ENCODE measurements at places on chromosomes 12 and 14.

DNA sequence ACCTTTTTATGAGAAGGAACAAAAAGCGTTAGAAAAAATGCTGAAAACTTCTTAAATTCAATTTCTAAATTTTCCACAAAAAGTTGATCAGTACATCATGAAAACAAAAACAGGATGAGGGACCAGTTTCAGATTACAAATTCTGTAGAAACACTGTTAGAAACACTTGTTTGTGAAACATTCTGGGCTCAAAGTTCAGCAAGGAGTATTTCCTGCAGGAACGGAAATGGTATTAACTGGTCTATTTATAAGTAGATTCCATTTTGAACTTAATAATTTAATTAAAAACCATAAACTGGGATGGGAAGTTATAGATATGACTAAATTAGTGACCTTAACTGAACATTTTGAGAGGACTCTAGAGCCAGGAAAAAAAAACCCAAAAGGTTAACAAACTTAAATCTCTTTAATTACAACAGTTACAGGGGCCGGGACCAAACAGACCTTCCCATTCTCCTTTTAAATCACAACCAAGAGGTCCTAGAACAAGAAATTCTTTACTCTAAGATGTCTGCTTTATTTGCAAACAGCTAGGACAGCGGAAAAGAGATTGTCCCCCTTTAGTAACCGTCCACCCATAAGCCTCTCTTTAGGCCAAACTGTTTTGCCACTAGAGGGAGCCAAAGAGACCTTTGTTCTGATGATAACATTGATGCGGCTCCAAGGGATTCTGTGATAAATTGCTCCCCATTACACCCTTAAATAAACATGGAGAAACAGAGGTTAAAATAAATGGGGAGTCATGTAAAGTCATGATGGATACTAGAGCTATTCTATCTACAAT lies 69.0 kb upstream of the RERGL start:
- ATAC-seq: no peak

DNA sequence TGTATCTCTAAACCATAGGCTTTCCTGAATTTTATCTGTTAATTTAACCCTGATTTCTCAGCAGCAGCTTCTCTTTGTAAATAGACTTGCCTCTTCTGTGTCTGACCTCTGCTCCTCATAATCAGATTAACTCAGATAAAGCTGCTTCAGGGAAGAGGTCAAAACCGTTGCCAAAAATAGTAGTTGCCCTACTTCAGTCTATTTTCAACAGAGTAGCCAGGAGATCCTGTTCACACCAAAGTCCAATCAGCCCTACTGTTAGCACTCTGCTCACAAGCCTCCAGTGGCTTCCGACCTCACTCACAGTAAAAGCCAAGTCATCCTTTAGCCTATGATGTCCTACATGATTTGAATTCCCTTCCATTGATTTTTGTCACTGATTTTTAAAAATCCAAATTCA lies 258.4 kb downstream of the PPFIA2 start:
- no peak for ATAC-seq

GRCh38 chr12:63013302-63013701 lies 78.4 kb upstream of the PPM1H start:
- ATAC-seq: no peak

- ATAC-seq: no peak
These were observed 782.9 kb downstream of the BCL11B start for GRCh38 chr14:98489115-98489514.

DNA sequence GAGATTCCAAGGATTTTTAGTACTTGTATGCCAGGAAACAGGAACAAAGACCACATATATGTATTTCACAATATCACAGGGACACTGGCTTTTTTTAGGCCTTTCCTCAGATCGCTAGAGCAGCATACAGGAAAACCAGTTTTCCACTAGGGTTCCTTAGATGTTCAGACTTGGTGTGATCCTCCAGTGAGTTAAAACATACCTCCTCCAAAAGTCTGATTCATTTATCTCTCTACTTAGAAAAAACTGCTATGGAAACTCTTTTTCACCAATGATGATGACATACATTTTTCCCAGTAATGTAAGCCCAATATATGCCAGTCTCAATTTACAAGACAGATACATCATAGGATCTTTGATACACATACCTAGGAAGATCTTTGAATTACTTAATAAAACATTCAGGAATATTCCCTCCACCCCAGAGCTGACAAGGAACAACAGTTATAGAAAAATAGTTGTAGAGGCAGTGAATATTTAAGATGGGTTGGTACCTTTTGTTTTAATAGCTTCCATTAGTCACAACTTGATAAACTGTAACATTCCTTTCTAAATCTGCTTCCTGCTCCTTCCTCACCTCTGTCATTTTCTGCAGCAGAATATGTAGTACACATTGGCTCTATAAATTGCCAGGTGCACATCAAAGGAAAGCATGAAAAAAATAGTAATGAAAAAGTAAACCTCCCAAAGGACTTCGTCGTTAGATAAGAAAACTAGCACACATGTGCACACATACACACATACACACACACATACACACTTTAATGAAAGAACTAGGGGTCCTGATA lies 27.5 kb downstream of the BCAT1 start:
- ATAC-seq: no peak

DNA sequence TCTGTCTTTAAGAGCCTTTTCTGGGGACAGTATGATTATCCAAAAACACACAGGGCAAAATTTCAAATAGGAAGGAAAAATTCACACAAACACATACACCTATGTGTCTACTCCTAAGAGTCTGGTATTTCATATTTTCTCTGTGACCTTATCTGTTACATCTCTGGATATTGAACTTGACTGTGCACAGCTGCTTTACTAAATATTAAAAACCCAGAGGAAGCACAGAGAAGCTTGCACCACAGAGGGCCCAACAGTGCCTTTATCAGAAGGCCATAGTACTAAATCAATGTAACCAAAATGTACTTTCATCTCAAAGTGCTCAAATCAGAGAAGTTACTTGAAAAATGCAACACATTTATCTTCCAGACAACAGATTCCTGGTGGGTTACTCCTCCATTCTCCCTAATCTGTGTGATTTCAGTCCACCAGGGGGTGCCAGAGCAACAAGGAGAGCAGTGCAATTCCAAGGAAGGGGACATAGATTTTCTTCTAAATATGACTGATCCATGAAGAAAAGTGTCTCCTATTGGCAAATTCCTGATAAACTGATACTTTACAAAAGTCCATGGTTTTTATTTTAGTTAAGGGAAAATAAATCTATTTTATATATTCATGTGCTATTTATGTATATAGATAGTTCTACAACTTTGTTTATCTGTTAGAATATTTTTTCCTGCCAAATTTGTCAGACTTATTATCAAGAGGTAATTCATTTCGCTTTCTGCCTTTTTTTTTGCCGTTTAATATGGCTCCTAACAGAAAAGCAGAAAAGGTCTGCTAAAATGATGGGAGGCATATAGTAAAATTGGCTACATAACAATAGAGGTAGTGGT lies 617.6 kb downstream of the LRFN5 start:
- no peak for ATAC-seq

- no peak for ATAC-seq
These were observed 90.4 kb downstream of the SLC24A4 start for GRCh38 chr14:92413379-92413778.

DNA sequence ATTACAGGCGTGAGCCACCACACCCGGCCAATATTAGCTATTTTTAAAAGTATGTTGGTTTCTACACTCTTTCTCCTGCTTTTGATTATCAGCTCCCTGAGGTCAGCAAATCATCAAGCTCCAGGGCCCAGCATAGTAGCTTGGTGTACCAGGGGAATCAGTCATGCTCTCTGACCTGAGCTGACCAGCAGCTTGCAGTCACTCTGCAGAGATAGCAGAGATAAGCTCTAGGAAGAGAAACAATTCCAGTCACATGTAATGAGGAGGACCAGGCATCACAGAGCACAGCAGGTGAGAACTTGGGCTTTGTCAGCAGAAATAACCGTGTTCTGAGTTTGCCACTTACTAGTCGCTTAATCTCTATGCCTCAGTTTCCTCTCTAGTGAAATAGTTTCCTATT lies 8.5 kb downstream of the PLEKHD1 start:
- no peak for ATAC-seq

GRCh38 chr14:94974893-94975292 lies 182.4 kb downstream of the DICER1 start:
- no peak for ATAC-seq

DNA sequence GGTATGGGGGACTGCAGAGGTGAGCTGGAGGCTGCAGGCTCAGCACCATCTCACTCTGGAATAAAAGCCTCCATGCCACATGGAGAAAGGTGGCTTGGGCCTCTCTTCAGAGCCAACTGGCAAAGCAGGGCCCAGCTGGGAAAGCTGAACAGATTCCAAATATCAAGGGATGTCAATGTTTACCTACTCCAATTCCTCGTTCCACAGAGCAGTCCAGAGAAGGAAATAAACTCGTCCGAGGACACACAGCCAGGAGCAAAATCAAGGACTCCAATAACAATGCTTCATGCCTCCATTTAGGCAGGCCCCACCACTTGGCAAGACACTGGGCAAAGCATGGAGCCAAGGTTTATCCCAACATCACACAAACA lies 36.3 kb upstream of the PNMA1 start:
- no peak for ATAC-seq

DNA sequence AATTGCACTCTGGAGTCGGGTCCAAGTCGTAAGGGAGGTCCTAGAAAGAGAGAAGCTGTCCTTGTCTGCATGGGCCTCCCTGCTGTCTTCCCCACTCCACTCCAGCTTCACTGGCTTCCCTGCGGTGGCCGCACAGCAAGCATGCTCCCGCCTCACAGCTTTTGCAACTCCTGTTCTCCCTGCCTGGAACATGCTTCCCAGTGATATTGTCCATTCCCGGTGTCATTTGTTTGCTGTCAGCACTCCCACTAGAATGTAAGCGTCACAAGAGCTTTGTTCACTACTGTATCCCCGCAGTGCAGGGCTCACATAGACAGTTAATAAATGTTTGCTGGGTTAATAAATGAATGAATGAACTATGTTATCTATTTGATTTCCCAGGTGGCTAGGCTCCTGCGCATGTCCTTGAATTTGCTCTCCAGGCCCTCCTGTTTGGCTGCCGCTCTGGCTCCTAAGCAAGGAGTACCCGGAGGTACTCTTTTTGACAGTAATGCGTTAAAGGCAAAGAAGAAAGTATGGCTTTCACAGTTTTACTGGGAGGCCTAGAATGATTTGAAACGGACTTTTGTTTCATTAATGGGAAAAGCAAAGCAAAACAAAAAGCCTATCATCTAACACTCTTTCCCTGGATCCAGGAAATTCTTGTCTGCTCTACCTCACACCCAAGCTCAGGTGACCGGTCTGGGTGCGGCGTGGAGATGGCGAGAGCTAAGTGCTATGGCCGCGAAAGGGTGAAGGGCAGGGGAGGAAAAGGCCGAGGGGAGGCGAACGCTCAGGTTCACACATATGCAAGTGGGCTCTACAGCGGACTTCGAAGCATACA lies 6.2 kb upstream of the SLC7A7 start:
- ATAC-seq: no peak

DNA sequence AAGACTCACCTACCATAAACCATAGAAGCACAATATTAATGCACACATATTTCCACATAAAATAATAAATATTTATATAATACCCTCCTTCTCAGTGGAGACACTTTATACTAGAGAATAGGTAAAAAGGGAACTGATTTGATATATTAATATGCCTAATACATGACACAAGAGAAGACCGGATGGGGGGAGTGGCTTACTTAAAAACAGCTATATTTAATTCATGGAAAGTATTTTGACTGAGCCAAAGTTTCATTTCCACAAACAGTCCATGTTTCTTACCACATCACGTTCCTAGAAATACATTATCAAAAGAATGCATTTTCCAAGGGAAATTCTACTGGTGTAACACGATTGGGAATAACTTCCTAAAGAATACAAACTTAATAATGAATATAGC lies 63.4 kb downstream of the ITPR2 start:
- no peak for ATAC-seq

Data from gastroesophageal sphincter (tissue), 4 donors.